Karpas-422 (cell line): ENCODE measurements at places on chromosomes 11 and 22.

- H3K27me3 ChIP-seq, result no peaks in the 10 kb centered on the region
- no peak overlapping the region for H3K4me3 ChIP-seq
- no peaks in the 10 kb centered on the region for H3K36me3 ChIP-seq
- peak; percentile 41 for DNase-seq
- peaks cover 38% of the 10 kb centered on the region for H3K4me1 ChIP-seq
Measured at GRCh38 chr11:19432370-19433061, 191.8 kb upstream of the E2F8 start.

GRCh38 chr11:9132203-9132878, 40.9 kb upstream of the SCUBE2 start:
- no peak overlapping the region for H3K27ac ChIP-seq
- peaks cover 21% of the 10 kb centered on the region for H3K4me1 ChIP-seq
- H3K27me3 ChIP-seq, result no peaks in the 10 kb centered on the region
- no peak for DNase-seq
- no peaks in the 10 kb centered on the region for H3K36me3 ChIP-seq

GRCh38 chr11:837189-837989, 4.6 kb downstream of the CD151 start:
- H3K27ac ChIP-seq, result no peak overlapping the region
- H3K27me3 ChIP-seq, result no peaks in the 10 kb centered on the region
- H3K4me1 ChIP-seq, result peaks cover 21% of the 10 kb centered on the region
- H3K4me3 ChIP-seq, result no peak overlapping the region

GRCh38 chr11:65459552-65459951, 37.0 kb downstream of the NEAT1 start:
- no peak overlapping the region for H3K27ac ChIP-seq
- H3K36me3 ChIP-seq, result peaks cover 6% of the 10 kb centered on the region; the same call in 1 of the 2 replicates
- H3K4me1 ChIP-seq, result peaks cover 34% of the 10 kb centered on the region
- H3K4me3 ChIP-seq, result no peak overlapping the region
- H3K27me3 ChIP-seq, result no peaks in the 10 kb centered on the region

GRCh38 chr11:7589861-7590260, 76.1 kb downstream of the PPFIBP2 start:
- DNase-seq, result no peak
- H3K27me3 ChIP-seq, result no peaks in the 10 kb centered on the region
- H3K27ac ChIP-seq, result no peak overlapping the region
- no peaks in the 10 kb centered on the region for H3K36me3 ChIP-seq
- peaks cover 6% of the 10 kb centered on the region; the same call in 1 of the 2 replicates for H3K4me1 ChIP-seq

DNA sequence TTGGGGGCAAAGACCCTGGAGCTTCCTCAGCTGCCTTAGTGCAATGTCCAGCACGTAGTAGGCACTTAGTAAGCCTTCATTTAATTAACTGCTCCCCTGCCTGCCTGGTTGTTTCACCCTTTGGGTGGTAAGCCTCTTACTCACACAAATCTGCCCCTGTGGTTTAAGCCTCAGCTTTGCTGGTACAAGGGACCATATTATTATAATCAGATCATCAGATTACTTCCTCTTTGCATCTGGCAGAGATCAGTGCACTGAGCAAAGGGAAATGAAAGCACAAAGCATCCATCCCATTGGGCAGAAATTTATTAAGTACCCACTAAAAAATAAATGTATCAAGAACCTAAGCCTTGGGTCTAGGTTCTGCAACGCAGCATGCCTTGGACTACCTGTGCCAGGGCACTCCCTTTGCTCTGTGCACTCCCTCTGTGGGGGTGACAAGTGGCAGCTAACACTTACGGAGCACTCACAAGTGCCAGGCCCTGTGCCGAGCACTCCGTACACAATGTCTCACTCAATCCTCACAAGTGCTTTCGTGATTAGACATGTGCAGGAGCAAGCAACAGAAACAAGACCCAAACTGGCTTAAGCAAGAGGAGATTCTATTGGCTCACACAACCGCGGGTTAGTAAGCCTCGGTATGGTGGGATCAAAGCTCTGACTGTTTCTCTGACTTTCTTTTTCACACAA, 34.9 kb upstream of the DAGLA start:
- H3K36me3 ChIP-seq, result no peaks in the 10 kb centered on the region
- H3K4me3 ChIP-seq, result no peak overlapping the region
- no peak overlapping the region for H3K27ac ChIP-seq
- H3K4me1 ChIP-seq, result peaks cover 9% of the 10 kb centered on the region
- H3K27me3 ChIP-seq, result no peaks in the 10 kb centered on the region

GRCh38 chr22:30526656-30527055, 19.9 kb downstream of the SEC14L6 start:
- H3K36me3 ChIP-seq, result no peaks in the 10 kb centered on the region
- no peaks in the 10 kb centered on the region for H3K27me3 ChIP-seq
- H3K27ac ChIP-seq, result no peak overlapping the region
- no peak for DNase-seq

- no peak for DNase-seq
- no peaks in the 10 kb centered on the region for H3K4me1 ChIP-seq
- no peaks in the 10 kb centered on the region for H3K27me3 ChIP-seq
- H3K4me3 ChIP-seq, result no peak overlapping the region
- H3K36me3 ChIP-seq, result no peaks in the 10 kb centered on the region
Measured at GRCh38 chr22:32050678-32051515, 7.8 kb downstream of the SLC5A1 start.

DNA sequence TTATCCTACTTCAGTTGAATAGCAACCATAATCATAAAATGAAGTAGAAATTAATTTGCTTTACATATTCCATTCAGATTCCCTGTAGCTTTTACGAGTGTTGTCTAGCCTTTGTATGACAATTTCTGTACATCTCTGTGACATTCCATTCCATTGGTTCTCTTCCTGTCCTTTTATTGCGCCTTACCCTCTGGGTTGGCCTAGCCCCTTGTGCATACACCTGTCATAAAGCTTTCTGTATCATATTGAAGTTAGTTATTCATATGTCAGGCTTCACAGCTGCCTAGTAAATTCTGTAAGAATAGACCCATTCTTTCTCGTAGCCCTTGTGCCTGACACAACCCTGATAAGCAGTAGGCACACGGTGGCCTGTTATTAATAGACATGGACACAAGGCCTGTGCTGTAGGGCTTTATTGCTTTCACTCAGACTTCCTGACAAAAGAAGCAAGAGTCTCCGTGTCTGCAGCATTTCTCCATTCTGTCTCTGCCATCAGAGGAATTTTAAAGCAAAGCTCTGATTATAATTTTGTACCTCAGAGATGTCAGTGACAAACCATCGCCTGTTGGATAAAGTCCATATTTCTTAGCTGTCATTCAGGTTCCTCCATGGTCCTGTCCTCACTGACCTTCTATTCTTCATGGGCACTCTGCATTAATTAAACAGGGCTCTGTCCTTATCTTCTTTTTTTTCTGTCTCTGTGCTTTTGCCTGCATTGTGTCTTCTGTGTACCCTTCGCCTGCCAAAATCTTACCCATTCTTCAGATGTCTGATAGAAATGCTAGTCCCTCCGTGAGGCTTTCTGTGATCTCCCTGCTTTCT, 49.4 kb downstream of the BID start:
- DNase-seq, result no peak
- H3K27me3 ChIP-seq, result no peaks in the 10 kb centered on the region

- no peak for DNase-seq
- no peaks in the 10 kb centered on the region for H3K36me3 ChIP-seq
- no peaks in the 10 kb centered on the region for H3K4me1 ChIP-seq
- H3K4me3 ChIP-seq, result no peak overlapping the region
Measured at GRCh38 chr11:128868841-128869671, 2.0 kb upstream of the KCNJ1 start.

- H3K4me3 ChIP-seq, result no peak overlapping the region
- H3K27me3 ChIP-seq, result no peaks in the 10 kb centered on the region
- H3K27ac ChIP-seq, result no peak overlapping the region
- H3K4me1 ChIP-seq, result peaks cover 3% of the 10 kb centered on the region
Measured at GRCh38 chr11:57310630-57311086, 14.1 kb downstream of the TNKS1BP1 start.

DNA sequence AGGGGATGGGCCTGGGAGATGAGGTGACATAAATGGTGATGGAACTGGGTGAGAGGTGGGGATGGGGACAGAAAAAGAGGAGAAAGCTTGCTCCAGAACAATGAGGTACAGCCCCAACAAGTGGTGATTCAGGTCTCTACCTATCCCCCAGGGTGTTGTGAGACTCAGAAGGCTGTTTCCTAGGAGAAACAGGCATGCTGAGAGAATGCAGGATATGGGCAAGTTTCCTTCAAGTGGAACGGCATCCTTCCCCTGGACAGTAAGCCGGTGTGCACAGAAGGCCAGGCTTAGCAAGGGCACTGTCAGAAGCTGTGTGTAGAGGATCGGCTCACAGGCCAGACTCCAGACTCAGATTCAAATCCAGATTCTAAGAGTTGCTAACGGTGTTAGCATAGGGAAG, 34.1 kb upstream of the CRTAM start:
- H3K4me3 ChIP-seq, result no peak overlapping the region
- no peaks in the 10 kb centered on the region for H3K36me3 ChIP-seq
- H3K27ac ChIP-seq, result no peak overlapping the region
- peaks cover 10% of the 10 kb centered on the region for H3K4me1 ChIP-seq

DNA sequence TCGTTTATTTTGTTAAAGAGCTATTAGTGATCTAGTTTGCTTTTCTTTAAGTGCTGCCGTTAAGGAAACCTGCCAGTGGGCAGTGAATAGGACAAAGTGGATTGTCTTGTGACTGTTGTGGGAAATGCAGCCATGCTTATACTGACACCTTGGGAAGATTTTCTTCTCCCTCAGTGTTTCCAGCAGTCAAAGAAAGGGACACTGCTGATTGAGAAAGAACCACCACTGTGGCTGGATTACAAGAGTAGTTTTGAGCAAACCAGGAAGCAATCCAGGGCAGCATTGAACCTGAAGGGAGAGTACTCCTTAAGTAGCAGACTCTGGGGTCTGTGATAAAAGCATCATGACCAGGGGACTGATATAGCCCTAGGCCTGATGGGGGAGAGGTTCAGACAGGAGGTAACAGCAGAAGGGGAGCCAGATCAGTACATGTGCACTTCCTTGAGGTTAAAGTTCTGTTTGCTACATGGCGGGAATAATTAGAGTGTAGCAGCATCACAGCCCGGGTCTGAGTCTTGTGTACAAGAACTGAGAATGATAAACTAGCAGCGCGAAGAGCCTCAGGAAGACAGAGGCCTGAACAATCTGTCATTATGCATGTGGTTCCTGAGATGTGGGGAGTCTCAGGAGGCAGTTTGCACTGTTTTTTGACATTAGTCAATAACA, 167.8 kb downstream of the C11orf91 start:
- H3K4me1 ChIP-seq, result no peaks in the 10 kb centered on the region
- H3K4me3 ChIP-seq, result no peak overlapping the region
- H3K27ac ChIP-seq, result no peak overlapping the region
- H3K27me3 ChIP-seq, result 0 out of 2 replicates have a peak, but pooled peaks cover 4% of the 10 kb centered on the region
- H3K36me3 ChIP-seq, result no peaks in the 10 kb centered on the region
- no peak for DNase-seq

- no peaks in the 10 kb centered on the region for H3K27me3 ChIP-seq
- no peaks in the 10 kb centered on the region for H3K4me1 ChIP-seq
- no peaks in the 10 kb centered on the region for H3K36me3 ChIP-seq
- DNase-seq, result no peak
- no peak within 1 kb of the TSS for H3K27ac ChIP-seq
- no peak within 1 kb of the TSS for H3K4me3 ChIP-seq
Measured at GRCh38 chr11:131370090-131370751, at the start of gene NTM. Gene NTM, plus strand, starts transcription at chr11:131370615.

DNA sequence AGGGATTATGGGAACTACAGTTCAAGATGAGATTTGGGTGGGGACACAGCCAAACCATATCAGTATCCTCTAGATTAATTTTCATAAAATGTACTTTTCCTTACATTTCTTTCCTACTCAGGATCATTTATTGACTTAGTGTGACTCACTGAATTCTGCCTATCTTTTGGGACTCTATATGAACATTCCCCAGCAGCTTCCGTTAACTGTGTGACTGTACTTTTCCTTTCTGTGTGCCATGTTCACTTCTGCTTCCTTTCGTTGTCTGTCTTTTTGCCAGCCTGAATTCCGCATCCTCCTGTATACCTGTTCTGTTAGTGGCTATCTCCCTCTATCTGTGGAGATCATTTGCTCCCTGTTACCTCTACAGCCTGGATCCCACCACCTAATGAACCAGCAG, 48.8 kb downstream of the SPECC1L start:
- H3K27ac ChIP-seq, result no peak overlapping the region
- no peak for DNase-seq
- H3K36me3 ChIP-seq, result peaks cover 30% of the 10 kb centered on the region

- H3K4me3 ChIP-seq, result peak overlapping the region; percentile 63
- peaks cover 30% of the 10 kb centered on the region for H3K4me1 ChIP-seq
- DNase-seq, result no peak
- H3K27me3 ChIP-seq, result no peaks in the 10 kb centered on the region
- no peaks in the 10 kb centered on the region for H3K36me3 ChIP-seq
Measured at GRCh38 chr11:63915961-63916836, 765 bp downstream of the RCOR2 start.

GRCh38 chr11:102946237-102946636, 9.3 kb downstream of the MMP13 start:
- H3K36me3 ChIP-seq, result no peaks in the 10 kb centered on the region
- 0 out of 2 replicates have a peak, but pooled peaks cover 3% of the 10 kb centered on the region for H3K27me3 ChIP-seq
- no peaks in the 10 kb centered on the region for H3K4me1 ChIP-seq
- DNase-seq, result no peak
- H3K27ac ChIP-seq, result no peak overlapping the region

DNA sequence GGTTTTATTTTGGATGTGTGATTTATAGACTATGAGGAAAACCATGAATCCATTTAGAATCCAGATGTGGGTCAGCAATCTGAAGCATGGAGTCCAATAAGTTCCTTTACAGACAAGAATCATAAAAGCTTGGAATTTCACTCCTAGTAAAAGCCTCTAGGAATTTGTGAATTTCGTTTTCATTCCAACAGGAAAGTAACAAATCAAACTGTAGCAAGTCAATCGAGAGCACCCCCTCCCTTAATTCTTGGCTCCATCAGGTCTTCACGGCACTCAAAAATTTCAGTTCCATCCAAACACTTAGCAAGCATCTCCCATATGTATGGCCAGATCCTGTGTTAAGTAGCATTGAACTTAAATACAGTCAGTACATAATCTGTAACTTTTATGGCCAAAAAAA, 143.6 kb upstream of the POU2AF2 start:
- no peak for DNase-seq
- H3K4me1 ChIP-seq, result peaks cover 6% of the 10 kb centered on the region
- no peak overlapping the region for H3K4me3 ChIP-seq
- H3K36me3 ChIP-seq, result no peaks in the 10 kb centered on the region
- H3K27me3 ChIP-seq, result peaks cover 19% of the 10 kb centered on the region
- H3K27ac ChIP-seq, result no peak overlapping the region

- no peaks in the 10 kb centered on the region for H3K27me3 ChIP-seq
- H3K4me3 ChIP-seq, result no peak overlapping the region
Measured at GRCh38 chr11:133078591-133079404, 453.5 kb downstream of the OPCML start.

- H3K27ac ChIP-seq, result no peak overlapping the region
- no peaks in the 10 kb centered on the region for H3K36me3 ChIP-seq
- no peaks in the 10 kb centered on the region for H3K4me1 ChIP-seq
- no peak for DNase-seq
Measured at GRCh38 chr11:31783252-31783651, 27.9 kb downstream of the PAX6 start.

GRCh38 chr22:42702675-42703074, 18.0 kb downstream of the A4GALT start:
- H3K36me3 ChIP-seq, result no peaks in the 10 kb centered on the region
- no peak overlapping the region for H3K27ac ChIP-seq
- no peaks in the 10 kb centered on the region for H3K27me3 ChIP-seq
- DNase-seq, result no peak
